ENCODE measurements at places on chromosomes 3 and 15.

- no peak for DNase-seq
These were observed 141.7 kb downstream of the MEIS2 start for GRCh38 chr15:36958606-36959005.

DNA sequence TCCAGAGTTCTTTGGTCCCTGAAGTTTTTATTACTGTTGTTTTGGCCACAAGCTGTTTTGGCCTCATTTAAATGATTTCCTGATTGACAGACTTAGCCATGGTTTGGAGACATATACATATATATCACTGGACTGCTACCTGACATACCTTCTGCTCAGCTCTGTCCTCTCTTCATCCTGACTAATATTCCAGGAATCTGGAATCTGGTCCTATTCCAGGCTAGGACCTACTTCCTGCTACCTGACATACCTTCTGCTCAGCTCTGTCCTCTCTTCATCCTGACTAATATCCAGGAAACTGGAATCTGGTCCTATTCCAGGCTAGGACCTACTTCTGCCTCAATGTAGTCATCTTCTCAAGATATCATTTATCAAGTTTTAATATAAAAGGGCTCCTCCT lies 724.4 kb upstream of the ROBO1 start:
- no peak for DNase-seq

DNA sequence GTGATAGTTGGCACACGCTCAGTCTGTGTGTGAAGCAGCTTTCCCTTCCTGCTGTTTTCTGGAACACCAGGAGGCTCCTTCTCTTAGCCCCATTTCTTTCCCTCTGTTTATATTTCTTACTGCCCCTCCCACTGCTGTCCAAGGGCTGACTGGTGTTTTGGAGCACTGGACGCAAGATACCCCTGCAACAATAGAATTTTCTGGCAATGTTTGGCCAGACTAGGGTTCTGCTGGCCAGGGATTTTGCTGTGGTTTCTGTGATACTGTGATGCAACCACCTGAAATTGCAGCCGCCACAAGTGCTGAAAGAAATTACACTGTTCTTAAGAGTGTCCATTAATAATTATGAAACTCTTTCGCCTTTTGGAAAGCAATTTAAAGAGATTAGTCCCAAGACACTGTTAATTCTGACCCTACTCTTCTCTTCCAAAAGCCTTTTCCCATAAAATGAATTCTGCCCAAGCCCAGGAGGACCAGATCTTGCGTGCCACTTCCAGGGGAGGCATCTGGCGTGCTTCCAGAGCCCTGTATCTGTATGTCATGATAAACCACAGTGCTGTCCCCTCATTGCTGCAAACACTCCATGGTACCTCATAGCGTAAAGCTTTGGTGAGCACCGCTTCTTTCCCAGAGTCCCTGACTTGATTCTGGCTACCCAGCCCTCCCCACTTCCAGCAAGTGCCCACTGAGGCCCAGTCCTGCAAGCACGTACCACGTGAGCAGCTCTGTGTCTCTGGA lies 159.4 kb upstream of the CHRM5 start:
- no peak for DNase-seq

GRCh38 chr3:30989276-30990030 lies 95.0 kb upstream of the GADL1 start:
- DNase-seq = no peak

- no peak for DNase-seq
These were observed 474.3 kb downstream of the RSL24D1 start for GRCh38 chr15:54722342-54722986.

DNA sequence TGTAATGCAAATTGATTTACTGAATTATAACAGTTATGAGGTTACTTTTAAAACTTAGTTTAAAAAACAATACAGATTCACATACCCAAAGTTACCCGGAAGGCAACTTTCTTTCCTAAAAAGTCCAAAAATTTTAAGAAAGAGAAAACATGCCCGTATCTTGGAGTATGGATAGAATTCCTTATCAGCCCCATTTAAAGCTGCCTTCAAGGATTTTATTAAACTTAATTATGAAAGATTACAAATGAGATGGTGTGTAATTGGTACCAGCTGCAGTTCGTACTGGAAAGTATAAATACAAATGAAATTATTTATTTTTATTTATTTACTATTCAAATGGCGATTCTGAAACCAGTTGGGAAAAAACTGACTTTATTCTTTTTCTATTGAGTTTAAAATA lies 39.4 kb downstream of the SATB1 start:
- DNase-seq = no peak

DNA sequence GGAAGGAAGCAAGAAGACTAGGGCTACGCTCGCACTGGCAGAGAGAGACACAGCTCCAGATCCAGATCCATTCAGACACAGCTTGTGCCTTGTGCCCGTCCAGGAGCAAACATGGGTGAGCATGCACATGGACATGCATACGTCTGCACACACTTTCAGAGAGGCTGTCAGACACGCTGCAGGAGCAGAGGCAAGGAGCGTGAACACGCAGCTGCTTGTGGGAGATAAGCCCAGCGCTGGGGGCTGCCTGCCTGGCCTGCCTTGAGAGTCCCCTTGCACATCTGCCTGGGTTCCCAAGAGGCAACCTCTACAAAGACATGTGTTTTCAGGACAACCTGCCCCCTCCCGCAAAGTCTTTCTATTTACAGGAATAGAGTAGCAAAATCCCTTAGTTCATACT lies 13.6 kb upstream of the BAHD1 start:
- DNase-seq = no peak

DNA sequence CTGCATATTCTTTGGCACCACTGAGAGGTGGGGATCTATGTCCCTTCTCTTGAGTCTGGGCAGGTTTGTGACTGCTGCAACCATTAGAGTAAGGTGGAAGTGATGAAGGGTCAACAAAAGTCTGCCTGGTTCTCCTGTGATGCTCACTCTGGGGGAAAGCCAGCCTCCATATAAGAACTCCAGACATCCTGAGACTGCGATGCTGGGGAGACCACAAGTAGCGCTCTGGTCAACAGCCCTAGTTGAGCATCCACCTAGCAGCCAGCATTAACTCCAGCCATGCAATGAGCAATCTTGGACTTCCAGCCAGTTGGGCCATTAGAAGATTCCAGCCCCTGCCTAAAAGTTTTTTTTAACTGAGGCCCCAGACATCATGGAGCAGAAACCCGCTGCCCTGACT lies 62.8 kb downstream of the SCN11A start:
- no peak for DNase-seq

Measured in activated T-cell treated with anti-CD3 and anti-CD28 coated beads, Interleukin-2, amount 50 U/mL, for 1 hour (primary cell).